ENCODE measurements at places on chromosomes 5 and 9.

- no peak for DNase-seq
These were observed 420.8 kb upstream of the ACTBL2 start for GRCh38 chr5:57903458-57903857.

DNA sequence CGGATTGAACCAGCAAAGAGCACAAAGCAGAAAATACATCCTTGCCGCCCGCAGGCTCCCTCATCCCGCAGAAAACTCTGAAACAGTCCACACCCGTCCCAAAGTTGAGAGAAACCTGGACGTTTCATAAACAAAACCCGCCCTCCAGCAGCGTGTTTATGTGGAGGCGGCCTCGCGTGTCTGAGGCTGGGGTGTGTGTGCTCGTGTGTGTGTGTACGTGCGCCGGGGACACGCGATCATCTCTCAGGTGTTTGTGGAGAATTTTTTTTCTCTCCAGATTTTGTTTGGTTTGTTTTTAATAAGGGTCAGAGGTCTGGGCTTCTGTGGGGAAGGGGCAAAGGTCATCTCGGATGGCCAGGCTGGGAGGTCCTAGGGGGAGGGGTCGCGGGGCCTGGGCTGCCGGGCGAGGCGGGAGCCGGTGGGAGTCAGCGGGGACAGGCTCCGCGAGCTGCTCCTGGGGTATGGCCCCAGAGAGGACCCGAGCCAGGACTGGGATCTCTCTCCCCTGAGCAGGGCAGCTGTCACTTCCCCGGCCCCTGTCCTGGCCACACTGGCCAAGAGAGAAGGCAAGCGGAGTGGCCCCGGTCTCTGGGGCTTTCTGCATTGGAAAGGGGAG lies 206.4 kb downstream of the C9orf50 start:
- peak; percentile 54 for DNase-seq

DNA sequence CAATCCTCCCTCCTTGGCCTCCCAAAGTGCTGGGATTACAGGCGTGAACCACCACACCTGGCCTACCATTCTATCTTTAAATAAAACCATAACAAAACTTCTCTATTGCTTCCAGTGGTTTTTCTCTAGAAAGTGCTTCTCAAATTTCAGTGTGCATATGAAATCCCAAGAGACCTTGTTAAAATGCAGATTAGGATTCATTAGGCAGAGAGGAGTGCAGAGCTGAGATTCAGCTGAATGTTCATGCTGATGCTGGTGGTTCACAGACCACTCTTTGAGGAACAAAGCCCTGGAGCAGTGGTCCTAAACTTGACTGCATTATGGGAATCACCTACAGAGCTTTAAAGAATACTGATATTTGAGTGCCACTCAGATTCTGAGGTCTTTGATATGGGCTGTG lies 28.2 kb downstream of the CARD6 start:
- DNase-seq, result no peak

DNA sequence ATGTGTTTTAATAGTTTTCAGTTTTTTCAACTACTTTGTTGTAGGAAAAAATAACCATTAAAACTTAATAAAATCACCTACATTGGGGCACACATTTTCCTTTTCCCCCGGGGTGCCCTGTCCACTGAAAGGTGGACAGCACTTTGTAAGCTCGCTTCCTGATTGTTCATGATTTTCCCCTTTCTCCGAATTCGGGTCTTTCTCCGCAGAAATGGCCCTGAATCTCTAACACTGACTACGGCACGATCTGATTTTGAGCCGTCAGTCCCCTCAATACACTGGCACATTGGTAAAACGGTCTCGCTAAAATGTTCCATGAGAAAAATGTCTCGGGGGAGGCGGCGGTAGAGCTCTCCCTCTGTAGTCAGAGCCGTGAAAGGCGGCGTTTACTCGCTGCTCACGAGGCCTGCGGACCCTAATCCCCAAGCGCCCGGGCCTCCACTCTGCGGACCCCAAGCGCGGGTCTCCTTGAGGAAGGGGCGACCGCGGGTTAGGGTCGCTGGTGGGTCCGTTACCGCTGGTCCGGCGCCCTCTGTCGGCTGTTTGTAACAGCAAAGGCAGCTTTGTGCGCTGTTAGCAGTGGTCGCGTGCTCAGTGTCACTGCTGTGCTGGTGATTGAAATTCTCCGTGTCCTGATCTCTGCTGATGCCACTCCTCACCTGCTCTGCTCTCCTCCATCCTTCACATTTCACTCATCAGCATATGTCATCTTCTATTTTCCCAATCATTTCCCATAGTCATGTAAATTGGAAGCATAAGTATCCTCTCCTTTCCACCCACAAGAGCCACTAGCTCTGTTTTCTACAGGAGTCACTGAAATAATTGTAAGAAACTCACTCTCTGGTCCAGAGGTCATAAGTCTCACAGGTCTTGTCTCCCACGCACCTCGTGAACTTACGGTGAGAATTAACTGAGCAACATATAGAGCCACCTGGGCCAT lies 10.8 kb upstream of the IFNA2 start:
- no peak for DNase-seq

GRCh38 chr5:20276959-20277263 lies 288.9 kb upstream of the CDH18 start:
- DNase-seq, result no peak

- DNase-seq, result no peak
These were observed 667.1 kb upstream of the RGMB start for GRCh38 chr5:98106116-98107031.

DNA sequence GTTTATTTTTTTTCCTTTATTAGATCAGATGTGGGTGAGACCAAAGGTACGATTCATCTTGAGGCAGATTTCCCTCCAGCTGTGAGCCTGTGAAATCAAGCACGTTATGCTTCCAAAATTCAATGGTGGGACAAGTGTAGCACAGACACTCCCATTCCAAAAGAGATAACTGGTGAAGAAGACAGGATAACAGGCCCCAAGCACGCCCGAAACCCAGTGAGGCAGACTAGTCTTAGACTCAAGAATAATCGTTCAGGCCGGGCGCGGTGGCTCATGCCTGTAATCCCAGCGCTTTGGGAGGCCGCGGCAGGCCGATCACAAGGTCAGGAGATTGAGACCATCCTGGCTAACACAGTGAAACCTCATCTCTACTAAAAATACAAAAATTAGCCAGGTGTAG lies 36.8 kb upstream of the COL5A1 start:
- DNase-seq, result no peak

DNA sequence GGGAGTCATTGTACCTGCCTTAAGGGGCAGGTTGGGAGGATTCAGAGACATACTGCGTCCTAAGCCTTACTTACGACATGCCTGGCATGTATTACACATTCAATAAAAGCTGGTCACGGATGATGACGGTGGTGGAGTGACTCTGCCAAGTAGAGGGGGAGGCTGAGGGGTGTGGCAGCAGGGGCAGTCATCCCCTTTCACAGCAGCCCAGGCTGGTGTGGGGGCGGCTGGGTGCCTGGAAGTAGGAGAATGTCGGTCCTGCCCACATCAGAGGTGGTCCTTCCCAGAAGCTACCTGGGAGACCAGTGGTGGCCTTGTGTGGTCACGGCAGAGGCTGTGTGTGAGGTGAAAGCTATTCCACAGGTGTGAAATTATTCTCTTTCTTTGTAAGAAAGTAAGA lies 8.9 kb downstream of the ZBTB34 start:
- no peak for DNase-seq

DNA sequence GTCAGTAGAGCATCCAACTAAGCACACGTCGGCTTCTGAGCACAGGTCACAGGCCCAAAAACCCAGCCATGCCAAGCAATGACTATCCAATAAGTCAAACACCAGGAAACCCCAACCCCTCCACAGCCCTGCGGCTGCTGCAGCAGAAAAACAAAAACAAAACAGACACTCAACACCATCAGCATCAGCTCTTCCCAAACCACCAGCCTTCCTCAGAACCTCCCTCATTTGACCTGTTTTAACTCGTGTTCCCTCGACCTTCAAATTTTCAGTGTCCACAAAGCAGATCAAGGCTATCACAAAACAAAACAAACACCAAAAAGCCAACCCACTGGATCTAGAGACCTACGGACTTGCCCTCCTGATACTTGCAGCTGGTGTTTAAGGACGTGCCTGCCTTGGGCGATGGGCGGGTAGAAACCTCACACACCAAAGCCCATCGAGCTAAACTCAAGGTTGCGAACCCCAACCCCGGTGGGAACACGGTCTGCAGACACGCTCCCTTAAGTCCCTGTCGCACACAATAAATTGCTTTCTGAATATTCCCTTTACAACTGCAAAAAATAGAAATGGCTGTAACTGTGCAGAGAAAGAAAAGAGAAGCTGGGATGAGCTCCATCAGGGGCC lies 247.1 kb upstream of the ANKRD55 start:
- no peak for DNase-seq

- no peak for DNase-seq
These were observed 8.5 kb downstream of the GOLPH3 start for GRCh38 chr5:32165597-32165996.

DNA sequence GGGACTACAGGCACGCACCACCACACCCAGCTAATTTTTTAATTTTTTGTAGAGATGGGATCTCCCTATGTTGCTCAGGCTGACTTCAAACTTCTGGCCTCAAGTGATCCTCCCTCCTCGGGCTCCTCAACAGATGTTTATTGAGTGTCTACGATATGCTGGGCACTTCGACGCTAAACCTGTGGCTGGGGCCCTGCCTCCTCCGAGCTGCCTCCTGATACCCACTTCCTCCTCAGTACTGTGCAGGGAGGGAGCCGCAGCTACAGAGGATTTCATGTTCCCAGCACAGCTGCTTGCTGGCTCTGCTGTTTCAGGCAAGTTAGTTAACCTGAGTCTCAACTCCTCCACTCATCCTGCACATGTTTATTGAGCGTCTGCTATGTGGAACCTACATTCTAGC lies 9.6 kb downstream of the AIF1L start:
- DNase-seq, result no peak

DNA sequence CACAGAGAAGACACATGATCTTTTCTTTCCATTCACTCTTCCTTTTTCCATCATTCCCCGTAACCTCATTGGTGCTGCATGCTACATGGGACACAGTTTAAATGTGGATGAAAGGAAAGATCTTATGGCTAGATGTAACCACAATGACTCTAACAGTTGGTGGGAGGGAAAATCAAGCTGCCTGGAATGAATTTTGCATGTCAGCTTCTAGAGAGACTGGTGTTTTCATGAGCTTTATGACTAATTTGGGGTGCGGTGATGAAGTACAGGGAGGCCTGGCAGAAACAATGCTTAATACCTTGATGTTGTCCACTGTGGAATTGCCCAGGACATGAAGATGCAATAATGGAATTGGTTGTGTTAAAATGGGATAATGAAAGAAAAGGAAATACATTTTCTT lies 55.9 kb upstream of the MYO10 start:
- no peak for DNase-seq

- DNase-seq, result no peak
These were observed 22.7 kb downstream of the SPDL1 start for GRCh38 chr5:169606279-169606678.

GRCh38 chr9:130685104-130685503 lies 8.5 kb upstream of the EXOSC2 start:
- no peak for DNase-seq

GRCh38 chr5:138650196-138650595 lies 75.0 kb upstream of the HSPA9 start:
- no peak for DNase-seq

- DNase-seq, result peak; percentile 64
These were observed 45.7 kb downstream of the DPYSL3 start for GRCh38 chr5:147464211-147464610.

GRCh38 chr5:153470736-153471135 lies 19.7 kb upstream of the GRIA1 start:
- DNase-seq, result no peak

- no peak for DNase-seq
These were observed 127.3 kb downstream of the NUDT12 start for GRCh38 chr5:103435136-103435889.

- DNase-seq, result no peak
These were observed 28.5 kb downstream of the COL5A1 start for GRCh38 chr9:134670042-134670525.

GRCh38 chr9:119533504-119533903 lies 164.3 kb upstream of the BRINP1 start:
- DNase-seq, result no peak

DNA sequence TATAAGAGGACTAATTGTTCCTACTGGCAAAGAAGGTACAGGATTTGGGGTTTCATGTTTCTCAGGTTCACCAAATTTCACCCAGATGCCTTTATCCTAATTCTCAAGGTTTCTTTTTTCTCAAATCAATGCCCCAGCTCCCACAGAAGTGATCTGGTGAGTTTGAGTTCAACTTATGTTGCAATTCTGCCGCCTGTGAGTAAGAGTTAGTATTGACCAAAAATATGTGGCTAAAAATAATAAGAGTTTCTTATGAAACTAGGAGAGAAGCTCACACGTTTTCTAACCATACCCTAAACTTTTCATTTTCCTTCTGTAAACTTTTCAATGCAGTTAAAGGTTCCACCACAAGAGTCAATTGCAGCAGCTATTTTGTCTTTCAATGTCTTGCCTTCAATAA lies 15.1 kb downstream of the SLCO6A1 start:
- DNase-seq, result no peak

DNA sequence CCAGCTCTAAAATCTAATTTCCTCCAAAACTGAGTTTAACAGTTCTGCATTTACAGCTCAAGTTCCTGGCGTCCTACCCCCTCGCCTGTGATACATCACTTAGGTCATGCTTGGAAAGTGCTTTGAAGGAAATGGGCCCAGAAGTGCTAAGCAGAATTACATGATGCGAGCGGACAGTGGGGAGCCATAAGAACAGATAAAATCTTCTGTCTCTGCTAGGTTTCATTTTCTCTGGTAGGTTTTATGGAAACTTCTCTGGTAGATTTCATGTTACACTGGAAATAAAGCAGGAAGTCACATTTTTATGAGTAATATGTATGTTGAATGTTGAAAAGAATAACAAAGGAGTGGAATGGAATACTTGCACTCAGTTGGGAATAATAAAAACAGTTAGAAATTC lies 138.3 kb downstream of the ZDHHC21 start:
- no peak for DNase-seq

GRCh38 chr5:146698651-146699050 lies 179.9 kb downstream of the PPP2R2B start:
- no peak for DNase-seq

- no peak for DNase-seq
These were observed 24.7 kb upstream of the LMNB1 start for GRCh38 chr5:126752081-126752785.

GRCh38 chr5:54180630-54181031 lies 129.7 kb downstream of the ARL15 start:
- DNase-seq, result no peak

GRCh38 chr9:121718084-121718483 lies 66.7 kb downstream of the DAB2IP start:
- DNase-seq, result no peak

GRCh38 chr5:39273314-39273954 lies 54.1 kb upstream of the FYB1 start:
- DNase-seq, result no peak

- DNase-seq, result no peak
These were observed 684.6 kb upstream of the ACO1 start for GRCh38 chr9:31699836-31700235.

- no peak for DNase-seq
These were observed 187.9 kb downstream of the FER start for GRCh38 chr5:108935611-108936010.

- DNase-seq, result no peak
These were observed 362.3 kb downstream of the MAT2B start for GRCh38 chr5:163867738-163868137.
